ENCODE measurements at places on chromosomes 12 and 14.

DNA sequence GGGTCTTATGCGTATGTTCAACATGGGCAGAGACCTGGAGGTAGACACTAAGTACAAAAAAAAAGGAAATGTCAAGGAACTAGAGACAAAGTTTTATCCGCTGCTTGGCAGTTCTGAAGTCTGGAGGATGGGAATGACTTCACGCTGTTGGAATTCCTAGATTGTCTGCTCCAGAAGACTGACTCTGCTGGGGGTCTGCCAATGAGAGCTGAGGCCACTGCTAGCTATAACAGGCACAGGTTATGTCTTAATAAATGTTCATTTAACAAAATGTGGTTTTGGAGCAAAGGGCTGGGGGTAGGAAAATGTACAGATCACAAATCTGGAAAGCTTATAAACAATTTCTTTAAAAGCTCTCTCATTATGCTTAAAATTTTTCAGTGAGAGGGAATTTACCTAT is 5.9 kb downstream of the RNASE8 start:
- DNase-seq, result no peak

GRCh38 chr12:1939801-1940607 is 21.6 kb upstream of the CACNA2D4 start:
- peak; percentile 85 for DNase-seq

- DNase-seq, result no peak
Measured at GRCh38 chr12:4153343-4153892, 120.1 kb upstream of the CCND2 start.

DNA sequence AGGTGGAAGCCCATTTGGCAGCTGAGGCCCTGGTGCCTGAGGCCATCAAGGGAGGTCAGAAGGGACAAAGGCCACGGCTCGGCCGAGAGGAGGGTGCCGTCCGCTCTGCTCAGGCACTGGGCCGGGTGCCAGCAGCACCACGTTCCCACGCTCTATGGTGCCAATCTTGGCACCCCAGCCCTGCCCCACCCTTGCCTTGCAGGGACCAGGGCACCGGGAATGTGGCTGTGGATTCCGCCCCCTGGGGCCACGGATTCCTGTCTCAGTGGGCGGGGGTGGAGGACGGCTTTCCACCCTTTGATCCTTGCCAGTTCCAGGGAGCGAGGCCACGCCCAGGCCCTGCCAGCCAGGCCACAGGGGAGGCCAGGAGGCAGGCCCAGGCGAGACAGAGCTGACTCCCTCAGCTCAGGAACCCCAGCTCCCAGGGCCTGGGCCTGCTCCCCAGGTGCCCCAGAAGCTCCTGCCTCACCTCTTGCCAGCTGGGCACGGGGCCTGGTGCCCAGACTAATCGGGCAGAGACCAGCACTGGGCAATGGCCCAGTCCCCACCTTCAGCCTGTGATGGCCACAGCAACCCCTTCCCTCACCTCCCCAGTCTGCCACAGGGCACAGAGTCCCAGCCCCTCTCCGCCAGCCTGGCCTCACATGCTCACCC is 26.4 kb upstream of the GPR132 start:
- no peak for DNase-seq

- peak; percentile 90 for DNase-seq
Measured at GRCh38 chr12:120254809-120255208, 10.7 kb downstream of the PXN start.

- no peak for DNase-seq
Measured at GRCh38 chr12:68324531-68324930, 7.6 kb downstream of the MDM1 start.

DNA sequence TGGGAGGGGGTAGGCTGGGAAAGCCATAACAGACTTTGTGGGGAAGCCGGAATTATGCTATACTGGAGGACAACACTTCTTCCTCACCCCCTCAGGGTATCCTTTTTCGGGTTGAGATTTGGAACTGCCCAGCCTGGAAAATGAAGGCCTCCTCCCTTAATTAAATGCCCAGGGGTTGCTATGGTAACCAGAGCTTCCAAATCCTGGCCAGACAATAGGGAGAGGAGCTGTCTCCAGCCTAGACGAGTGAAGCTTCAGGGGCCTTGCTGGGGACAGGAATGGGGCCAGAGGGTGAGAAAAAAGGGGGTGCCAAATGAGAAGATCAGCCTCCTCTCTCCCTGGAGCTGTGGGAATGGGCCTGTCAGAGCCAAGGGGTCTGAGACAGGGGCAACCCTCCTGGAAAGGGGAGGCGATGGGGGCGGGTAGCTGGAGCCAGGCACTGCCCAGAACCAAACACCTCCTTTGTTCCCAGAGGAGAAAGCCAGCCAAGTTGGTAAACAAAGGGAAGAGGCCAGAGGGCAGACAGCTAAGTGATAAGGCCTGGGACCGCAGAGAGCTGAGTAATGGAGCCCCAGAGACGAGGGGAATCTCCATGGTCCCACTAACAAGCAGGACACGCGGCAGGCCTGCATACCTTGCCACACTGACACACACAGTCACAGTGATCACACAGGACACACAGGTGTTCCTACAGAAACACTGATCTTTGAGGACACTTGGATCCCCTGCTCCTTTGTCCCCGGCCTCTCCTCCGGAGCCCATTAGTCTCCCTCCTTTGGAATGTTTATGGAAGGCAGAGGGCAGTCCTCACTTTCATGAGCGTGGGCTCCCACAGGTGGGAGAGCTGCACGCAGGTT is 17.9 kb upstream of the RND1 start:
- DNase-seq, result peak; percentile 87

DNA sequence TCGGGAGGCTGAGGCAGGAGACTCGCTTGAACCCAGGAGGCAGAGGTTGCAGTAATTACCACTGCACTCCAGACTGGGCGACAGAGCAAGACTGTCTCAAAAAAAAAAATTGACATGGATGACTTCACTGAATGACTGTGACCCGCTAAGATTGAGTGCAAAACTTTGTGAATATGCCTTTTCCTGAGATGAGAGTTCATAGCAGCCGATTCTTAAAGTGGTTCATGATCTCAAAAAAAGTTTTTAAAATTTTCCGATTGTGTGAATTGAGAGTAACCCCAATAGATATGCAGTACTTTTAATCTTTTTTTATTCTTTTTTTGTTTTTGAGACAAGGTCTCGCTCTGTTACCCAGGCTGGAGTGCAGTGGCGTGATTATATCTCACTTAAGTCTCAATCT is 1.2 kb downstream of the TCTN1 start:
- DNase-seq, result no peak

GRCh38 chr14:90520326-90520725 is 123.5 kb downstream of the CALM1 start:
- no peak for DNase-seq

DNA sequence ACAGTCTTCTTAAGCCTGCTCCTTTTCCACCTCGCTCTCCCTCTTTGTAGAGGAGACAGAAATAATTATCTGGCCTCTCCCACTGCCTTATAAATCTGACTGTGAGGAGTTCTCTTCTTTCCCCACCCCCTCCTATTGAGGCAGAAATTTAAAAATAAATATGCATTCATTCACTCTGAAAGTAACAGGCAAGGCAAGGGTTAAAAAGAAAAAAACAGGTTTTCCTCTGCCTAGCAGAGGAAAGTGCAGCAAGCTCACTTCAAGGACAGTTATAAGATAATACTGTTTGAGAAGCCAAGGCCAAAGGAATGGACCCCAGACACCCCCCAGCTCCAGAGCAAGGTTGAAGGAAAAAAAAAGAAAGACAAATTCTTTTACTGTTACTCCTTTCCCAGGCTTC is 56.3 kb downstream of the DHRS2 start:
- no peak for DNase-seq

DNA sequence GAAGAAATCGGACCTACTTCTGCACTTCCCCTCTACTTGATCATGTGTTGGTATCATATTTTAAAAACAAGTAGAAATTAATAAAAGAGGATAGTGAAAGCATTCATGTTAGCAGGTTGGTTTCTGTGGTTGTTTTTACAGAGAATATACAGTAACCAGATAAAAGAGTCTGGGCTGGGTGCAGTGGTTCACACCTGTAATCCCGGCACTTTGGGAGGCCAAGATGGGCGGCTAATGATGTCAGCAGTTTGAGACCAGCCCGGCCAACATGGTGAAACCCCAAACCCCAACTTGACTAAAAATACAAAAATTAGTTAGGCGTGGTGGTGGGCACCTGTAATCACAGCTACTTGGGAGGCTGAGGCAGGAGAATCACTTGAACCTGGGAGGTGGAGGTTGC is 55.9 kb downstream of the LRP6 start:
- no peak for DNase-seq

GRCh38 chr12:67980391-67980790 is 8.9 kb upstream of the IFNG-AS1 start:
- no peak for DNase-seq

- DNase-seq, result no peak
Measured at GRCh38 chr12:101931498-101932326, 54.3 kb downstream of the DRAM1 start.
